ENCODE measurements at places on chromosomes 7 and 10. TPM values are rescaled to one million over a fixed set of nuclear protein-coding genes. Genes with fewer than 3 reads are reported as not detected.

The BAIAP2L1 gene
- 8.5 TPM for total RNA-seq

The TWIST1 gene
- 99.5 TPM for total RNA-seq

The NAT16 gene
- not detected for total RNA-seq

The UBE2D1 gene
- total RNA-seq = 16.1 TPM

The POLD2 gene
- total RNA-seq = 49.8 TPM

The VIM gene
- total RNA-seq = 1,431 TPM

The UNC5B gene
- total RNA-seq = 0.80 TPM

The GRID1 gene
- 5.9 TPM for total RNA-seq

The BTRC gene
- total RNA-seq = 15.1 TPM

The ITGB8 gene
- 52.1 TPM for total RNA-seq

The WNT2 gene
- total RNA-seq = 2.0 TPM

The A1CF gene
- total RNA-seq = not detected

The SH2B2 gene
- 4.0 TPM for total RNA-seq

The GPRIN2 gene
- not detected for total RNA-seq

The ABCB1 gene
- total RNA-seq = 3.2 TPM

The CCZ1 gene
- 60.3 TPM for total RNA-seq

The GPR37 gene
- total RNA-seq = 0.32 TPM

The CCT6A gene
- total RNA-seq = 112 TPM

The MAD1L1 gene
- total RNA-seq = 33.9 TPM

The FEZF1 gene
- total RNA-seq = not detected

The CLRN3 gene
- total RNA-seq = 0.98 TPM

The KCNMA1 gene
- total RNA-seq = 15.1 TPM

The BAZ1B gene
- total RNA-seq = 53.7 TPM

The RBP3 gene
- total RNA-seq = not detected

The CCL26 gene
- 0.59 TPM for total RNA-seq

The LIPF gene
- total RNA-seq = not detected

The ARMS2 gene
- not detected for total RNA-seq

The UCMA gene
- total RNA-seq = not detected

The NKX2-3 gene
- 0.15 TPM for total RNA-seq

The CARD11 gene
- 2.0 TPM for total RNA-seq

The GALNT17 gene
- 3.3 TPM for total RNA-seq

The GPR26 gene
- not detected for total RNA-seq

The SPDYE1 gene
- total RNA-seq = not detected

The TCAF2 gene
- 2.2 TPM for total RNA-seq

The SLC26A5 gene
- total RNA-seq = 3.6 TPM

The THNSL1 gene
- total RNA-seq = 1.6 TPM
